Muscle of leg (tissue), 16 donors: ENCODE measurements at places on chromosomes 3 and 15. TPM values are rescaled to one million over a fixed set of nuclear protein-coding genes. Genes with fewer than 3 reads are reported as not detected.

DNA sequence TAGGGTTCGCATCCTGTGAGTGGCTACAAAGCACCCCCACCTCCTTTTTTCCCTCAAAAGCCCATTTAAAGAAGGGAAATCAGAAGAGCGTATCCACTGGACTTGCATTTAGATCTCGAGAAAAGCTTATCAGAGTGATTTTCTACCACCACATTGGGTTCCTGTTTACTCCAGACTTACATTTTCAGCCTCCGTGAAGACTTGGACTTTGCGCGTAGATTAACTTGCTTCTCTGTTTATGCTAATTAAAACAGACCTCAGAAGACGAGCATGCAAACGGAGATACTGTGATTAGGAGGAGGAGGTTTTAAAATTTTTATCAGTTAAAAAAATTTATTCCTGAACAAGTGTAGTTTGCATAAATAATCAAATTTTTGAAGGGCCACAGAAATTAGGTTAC is 115.7 kb downstream of the AKAP13 start:
- no peak for DNase-seq

DNA sequence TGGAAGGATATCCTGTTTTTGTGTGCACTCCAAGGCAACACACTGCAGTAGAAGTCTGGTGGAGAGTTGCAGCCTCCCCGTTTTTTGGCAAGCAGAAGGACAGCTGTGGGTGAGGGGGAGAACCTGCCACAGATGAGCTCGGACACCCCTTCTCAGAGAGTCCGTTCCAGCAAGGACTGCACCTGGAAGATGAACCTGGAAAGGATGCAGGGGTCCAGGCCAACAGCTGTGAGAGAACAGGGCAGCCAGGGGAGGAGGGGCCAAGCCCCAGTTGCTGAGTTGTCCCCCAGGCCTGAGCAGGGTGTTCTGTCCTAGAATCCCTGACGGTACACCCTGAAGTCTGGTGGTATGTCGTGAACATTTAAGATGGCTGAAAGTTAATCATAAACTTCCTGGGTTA is 30.2 kb downstream of the ZXDC start:
- DNase-seq = peak; percentile 38

DNA sequence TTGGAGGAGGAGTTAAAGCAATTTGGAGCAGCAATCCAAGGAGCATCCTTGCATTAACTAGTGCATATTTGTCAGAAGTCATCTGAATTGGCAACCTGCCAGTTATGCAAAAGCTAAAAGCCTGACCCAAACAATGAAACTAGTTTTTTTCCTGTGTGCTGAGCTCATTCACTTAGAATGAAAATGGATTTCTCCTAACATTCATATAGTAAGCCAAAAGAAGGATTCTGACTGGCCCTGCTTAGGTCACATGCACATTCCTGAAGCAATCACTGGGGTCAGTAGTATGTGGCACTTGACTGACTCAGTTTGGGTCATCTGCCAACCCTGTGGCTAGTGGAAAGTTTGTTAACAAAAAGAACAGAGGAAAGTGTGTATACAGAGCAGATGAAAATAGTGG is 30.5 kb downstream of the OXSM start:
- DNase-seq = peak; percentile 50

DNA sequence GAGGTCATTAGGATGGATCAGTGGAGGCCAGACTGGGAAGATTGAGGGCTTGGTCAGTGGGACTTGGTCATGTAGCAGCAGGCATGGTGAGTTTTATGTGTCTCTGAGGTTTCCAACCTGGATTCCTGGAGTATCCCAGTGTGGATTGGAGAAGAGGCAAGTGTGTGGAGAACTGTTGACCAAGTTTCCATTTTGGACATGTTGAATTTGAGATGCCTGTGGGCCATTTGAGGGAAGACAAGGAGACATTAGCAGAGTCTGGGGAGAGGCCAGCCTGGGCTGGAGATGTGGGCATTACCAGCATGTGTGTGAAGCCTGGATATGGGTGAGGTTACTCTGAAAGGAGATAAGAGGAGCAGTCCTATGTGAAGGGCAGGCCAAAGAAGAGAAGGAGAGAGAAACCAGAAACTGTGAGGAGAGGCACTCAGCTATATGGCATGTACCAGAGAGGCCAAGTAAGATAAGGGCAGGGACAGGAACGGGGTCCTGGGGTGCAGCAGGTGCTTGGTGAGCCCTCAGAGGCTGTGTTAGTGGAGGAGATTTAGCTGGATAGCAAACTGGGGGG is 4.3 kb downstream of the SLC25A38 start:
- DNase-seq = no peak

- DNase-seq = no peak
These were observed 38.5 kb downstream of the TPRG1 start for GRCh38 chr3:189210251-189210770.

- DNase-seq = no peak
These were observed 19.5 kb downstream of the SIAH2 start for GRCh38 chr3:150743508-150743907.

GRCh38 chr15:25683911-25684310 is 179.2 kb downstream of the ATP10A start:
- DNase-seq = no peak

- no peak for DNase-seq
These were observed 419.0 kb upstream of the TGFBR2 start for GRCh38 chr3:30187366-30187765.

- DNase-seq = no peak
These were observed 72.3 kb upstream of the ST3GAL6 start for GRCh38 chr3:98690876-98691275.

Gene LRRK1
- polyA plus RNA-seq = 4.5 TPM

GRCh38 chr3:121943431-121943830 is 49.2 kb downstream of the SLC15A2 start:
- DNase-seq = no peak

Gene ITGB5
- 25.2 TPM for polyA plus RNA-seq

GRCh38 chr3:60948488-60948887 is 302.8 kb downstream of the FHIT start:
- DNase-seq = peak; percentile 37

GRCh38 chr3:71956716-71957115 is 171.8 kb upstream of the PROK2 start:
- DNase-seq = no peak

DNA sequence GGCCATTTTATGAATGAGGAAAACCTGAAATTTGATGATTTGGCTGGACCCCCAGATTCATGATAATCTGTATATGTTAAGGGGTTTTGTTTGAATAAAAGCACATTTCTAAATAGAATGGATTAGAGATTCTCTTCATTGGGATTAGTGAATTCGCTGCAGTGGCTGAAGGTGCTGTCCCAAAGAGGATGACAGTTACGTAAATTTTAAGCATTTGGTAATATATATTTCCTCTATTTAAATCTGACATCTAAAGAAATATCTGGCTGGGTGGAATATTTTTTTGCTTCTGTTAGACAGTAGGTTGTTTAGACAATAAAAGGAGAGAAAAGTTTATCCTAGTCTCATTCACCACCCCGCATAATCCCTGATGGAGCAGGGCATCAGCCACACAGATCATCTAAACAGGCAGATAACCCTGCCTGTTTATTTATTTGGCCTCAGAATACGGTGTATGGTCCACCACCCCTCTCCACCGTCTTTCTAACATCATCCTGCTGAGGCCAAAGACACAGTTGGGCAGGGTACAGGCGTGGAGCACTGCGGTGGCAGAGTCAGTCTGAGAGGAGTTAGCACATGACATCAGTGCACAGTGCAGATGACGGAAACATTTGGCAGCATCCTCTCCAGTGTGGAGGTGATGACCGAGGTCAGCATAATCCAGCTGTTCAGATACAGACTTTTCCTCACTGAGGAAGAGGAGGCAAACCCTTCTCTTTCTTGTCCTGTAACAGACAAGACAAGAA is 20.4 kb upstream of the NFKBIZ start:
- peak; percentile 89 for DNase-seq

GRCh38 chr3:192637803-192638202 is 89.5 kb downstream of the FGF12 start:
- DNase-seq = peak; percentile 24

Gene TM4SF18
- 16.5 TPM for polyA plus RNA-seq

- no peak for DNase-seq
These were observed 43.6 kb upstream of the PLXNA1 start for GRCh38 chr3:126939338-126939718.

DNA sequence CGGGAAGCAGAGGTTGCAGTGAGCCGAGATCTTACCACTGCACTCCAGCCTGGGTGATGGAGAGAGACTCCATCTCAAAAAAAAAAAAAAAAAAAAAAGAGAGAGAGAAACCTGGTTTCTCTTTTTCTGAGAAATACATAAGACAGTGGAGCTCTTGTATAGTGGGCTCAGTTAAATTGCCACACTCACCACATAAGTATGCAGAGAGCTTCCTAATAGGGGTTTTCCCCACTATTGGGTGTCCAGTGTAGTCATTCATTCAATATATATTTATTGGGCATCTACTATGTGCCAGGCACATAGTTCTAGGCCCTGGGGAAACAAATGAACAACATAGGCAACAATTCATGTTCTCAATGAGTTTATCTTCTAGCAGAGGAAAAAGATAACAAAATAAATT is 48.9 kb upstream of the FMN1 start:
- DNase-seq = no peak

Gene TGM5
- 0.11 TPM for polyA plus RNA-seq

Gene SLC22A14
- 0.19 TPM for polyA plus RNA-seq

GRCh38 chr3:142963516-142964448 is at the start of gene PAQR9:
Gene PAQR9, minus strand, starts transcription at chr3:142963674. Its CDS starts 338 bp downstream, at chr3:142963336.
- peak; percentile 17 for DNase-seq

DNA sequence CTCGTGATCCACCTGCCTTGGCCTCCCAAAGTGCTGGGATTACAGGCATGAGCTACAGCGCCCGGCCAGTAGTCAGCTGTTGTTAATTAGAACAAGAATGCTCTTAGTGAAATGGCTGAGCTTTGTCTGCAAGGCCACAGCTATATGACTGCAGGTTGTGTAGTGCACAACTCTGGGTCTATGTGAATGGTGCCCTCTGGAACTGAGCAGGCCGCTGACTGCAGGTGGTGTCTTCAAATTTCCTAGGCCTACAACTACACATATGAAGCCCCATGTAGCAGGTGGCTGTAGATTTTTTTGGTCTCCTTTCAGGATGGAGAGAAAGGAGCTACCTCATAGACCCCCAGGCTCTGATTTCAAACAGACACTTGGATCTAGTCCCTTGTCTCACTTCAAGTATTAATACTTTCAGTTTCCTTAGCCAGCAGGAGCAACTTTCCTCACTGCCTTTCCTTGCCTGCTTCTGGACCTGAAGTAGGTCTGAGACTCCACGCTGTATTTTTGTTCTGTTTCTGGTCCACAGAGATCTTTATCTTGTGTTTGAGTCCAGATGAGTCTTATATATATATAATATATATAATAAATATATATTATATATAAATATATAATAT is 86.9 kb downstream of the C3orf80 start:
- DNase-seq = no peak

DNA sequence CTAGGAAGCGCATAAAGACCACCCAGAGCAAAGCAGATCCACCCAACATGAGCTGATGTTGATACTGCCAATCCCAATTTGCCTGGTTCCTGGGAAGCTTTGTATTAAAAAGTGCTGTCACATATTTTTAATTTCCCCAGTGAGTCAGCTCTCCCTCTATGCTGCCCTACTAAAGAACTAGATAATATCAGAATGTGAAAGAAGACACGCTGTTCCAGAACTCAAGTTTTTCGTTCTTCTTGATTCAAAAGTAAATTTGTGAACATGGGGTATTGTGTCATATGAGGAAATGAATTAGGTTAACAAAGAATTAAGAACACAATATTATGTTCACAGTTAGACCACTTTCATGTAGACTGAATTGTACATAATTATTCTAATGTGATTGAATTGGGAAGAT is 734.2 kb upstream of the ALCAM start:
- DNase-seq = no peak

DNA sequence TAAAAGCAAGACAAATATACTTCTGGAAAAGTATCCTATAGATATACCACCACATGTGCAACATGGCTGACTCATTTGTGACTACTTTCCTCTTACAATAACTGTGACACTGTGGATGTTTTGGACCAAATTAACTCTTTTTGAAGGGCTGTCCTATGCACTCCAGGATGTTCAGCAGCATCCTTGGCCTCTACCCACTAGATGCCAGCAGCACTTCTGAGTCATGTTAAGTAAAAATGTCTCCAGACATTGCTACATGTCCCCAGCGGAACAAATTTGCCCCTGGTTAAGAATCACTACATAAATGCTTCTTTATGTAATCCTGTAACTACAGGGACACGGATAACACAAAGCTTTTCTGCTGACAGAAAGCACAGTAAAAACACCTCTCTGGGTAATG is 32.0 kb downstream of the RUVBL1 start:
- no peak for DNase-seq

Gene NANOGP8
- not detected for polyA plus RNA-seq

DNA sequence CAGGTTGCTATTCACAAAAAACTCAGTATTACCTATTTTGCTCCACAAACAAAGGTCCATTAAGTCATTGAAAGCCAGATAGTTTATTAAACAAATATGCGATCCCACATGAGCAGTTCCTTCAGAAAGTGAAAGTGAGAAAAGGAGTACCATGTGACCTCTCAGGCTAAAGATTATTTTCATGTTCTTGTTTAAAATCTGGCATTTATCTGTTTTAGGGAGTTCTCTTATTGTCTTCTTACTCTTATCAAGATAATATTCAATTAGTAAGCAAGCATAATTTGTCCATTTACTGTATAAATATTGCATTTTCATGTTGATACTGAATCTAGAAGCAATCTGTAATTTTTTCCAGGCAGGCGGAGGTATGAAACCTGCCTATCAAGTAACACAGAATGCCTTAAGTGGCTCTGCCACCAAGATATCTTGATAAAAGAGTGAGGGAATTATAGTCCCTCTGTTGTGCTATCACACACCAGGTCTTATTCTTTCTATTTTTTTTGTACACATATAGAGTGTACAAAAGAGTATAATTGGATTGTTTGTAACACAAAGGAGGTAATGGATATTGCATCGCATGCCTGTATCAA is 20.1 kb upstream of the PLSCR5 start:
- DNase-seq = peak; percentile 16

GRCh38 chr3:114327665-114328064 is 33.8 kb downstream of the TIGIT start:
- DNase-seq = no peak

GRCh38 chr3:70488131-70488530 is 175.7 kb upstream of the MDFIC2 start:
- no peak for DNase-seq
